Left renal cortex interstitium (tissue), 4 donors: ENCODE measurements at places on chromosomes 16 and 17.

GRCh38 chr16:27644165-27644564, 94.2 kb downstream of the KATNIP start:
- no peak for DNase-seq

- DNase-seq: no peak
Observed at GRCh38 chr16:10562361-10562899, 18.0 kb downstream of the EMP2 start.

DNA sequence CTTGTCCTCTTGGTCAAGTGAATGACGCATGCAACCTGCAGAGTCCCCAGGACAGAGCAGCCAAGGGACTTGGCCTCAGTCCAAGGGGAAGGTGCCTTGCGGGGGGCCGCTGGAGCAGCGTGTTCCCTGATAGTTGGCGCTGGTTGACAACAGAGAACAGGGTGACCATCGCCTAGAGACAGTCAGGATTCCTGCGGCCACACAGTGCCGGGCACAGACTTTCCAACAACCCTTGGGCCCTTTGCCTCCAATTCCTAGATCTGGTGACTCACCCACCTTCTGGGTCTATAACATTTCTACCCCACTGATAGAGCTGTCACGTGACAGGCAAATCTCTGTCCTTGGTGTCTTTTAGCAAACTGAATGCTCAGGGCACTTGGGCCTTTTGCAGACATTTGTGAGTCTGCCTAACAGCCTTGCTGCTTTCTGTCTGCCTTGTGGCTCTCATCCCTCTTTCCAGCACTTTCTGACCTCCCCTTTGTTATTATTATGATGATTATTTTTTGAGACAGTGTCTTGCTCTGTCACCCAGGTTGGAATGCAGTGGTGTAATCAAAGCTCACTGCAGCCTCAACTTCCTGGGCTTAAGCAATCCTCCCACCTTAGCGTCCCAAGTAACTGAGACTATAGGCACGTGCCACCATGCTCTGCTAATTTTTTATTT, 11.9 kb upstream of the TEDC2 start:
- DNase-seq: no peak

GRCh38 chr17:17107281-17107680, 65.0 kb downstream of the MPRIP start:
- DNase-seq: no peak

GRCh38 chr16:27686926-27687325, 137.0 kb downstream of the KATNIP start:
- DNase-seq: no peak

DNA sequence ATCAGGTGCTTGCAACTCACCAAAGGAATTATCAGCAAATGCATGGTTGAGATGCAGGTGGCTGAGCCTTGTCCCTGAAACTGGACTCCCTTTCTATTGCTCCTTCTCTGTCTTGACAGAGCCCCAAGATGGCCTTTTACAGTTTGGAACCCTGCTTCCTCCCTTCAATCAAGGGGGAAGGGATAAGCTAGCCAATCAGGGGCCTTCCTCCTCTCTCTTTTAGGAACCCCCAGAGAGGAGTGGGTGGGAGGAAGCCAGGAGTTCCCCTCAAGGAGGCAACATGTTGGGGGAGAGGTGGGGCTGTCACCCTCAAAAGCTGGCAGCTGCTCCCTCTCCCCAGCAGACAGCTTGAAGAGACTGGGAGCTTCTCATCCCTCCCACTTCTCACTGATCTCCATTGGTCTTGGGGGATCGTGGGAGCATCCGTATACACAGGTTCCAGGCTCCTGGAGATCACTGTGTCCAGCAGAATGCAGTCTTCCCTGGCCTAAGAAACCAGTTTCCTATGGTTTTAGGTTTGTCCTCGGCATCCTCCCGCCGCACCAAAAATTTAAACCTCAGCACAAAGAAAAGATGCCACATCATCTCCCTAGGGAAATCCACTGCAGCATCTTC, 7.2 kb downstream of the RASL10B start:
- no peak for DNase-seq

DNA sequence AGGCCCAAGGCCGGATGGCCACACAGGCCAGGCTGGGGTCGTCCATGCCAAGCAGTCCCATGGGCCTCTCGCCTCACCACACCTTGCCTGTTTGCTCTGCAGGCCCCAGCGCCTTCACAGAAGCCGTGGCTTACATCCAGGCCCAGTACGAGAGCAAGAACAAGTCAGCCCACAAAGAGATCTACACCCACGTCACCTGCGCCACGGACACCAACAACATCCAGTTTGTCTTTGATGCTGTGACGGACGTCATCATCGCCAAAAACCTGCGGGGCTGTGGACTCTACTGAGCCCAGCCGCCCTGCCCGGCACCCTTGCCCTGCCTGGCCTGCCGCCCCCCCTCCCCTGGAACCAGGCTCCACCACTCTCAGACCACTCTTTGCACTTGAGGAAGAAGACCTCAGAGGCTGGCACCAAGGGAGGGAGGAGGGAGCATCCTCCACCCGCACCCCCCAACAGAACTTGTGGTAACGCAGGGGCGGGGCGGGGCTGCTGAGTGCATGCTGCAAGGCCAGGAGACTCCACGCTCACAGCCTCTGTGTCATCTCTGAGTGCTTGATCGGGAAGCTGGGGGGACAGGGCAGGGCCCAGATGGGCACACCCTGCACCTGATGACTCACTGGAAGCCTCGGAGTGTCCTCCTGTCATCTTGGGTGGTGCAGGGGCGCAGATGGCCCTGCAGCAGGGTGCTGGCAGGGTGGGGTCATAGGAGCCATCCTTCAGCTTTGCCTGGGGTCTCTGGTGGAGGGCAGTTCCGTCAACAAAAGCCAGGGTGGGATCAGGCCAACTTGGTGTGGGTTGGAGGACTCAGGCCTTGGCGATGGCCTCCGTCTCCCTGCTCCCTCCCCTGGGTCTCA, 81.5 kb downstream of the AMFR start:
- no peak for DNase-seq

GRCh38 chr16:65120831-65121721, 787 bp downstream of the CDH11 start:
- DNase-seq: no peak

DNA sequence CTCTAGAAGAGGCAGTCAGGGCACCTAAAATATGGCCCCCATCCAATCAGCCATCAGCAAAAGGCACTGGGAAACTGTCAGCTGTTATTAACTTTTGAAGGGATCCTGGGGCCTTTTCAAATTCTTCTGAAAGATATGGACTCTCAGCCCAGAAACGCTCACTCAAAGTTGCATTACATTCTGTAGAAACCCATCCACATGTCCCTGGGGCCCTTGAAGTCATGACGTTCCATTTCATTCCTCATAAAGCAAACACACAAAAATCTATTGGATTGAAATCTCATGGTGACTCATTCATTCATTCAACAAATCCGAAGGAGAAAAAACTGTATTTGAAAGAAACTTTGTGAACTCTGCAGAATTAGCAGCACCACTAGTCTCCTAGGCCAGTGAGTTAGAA, 215.3 kb downstream of the C16orf95 start:
- no peak for DNase-seq

- DNase-seq: no peak
Observed at GRCh38 chr17:71987634-71988033, 133.2 kb upstream of the SOX9 start.
